ENCODE measurements at places on chromosomes 16 and 17. TPM values are rescaled to one million over a fixed set of nuclear protein-coding genes. Genes with fewer than 3 reads are reported as not detected.

CLEC10A gene
- total RNA-seq = not detected

MTSS2 gene
- 22.6 TPM for total RNA-seq

PABPN1L gene
- total RNA-seq = not detected

SEPTIN12 gene
- not detected for total RNA-seq

DNA sequence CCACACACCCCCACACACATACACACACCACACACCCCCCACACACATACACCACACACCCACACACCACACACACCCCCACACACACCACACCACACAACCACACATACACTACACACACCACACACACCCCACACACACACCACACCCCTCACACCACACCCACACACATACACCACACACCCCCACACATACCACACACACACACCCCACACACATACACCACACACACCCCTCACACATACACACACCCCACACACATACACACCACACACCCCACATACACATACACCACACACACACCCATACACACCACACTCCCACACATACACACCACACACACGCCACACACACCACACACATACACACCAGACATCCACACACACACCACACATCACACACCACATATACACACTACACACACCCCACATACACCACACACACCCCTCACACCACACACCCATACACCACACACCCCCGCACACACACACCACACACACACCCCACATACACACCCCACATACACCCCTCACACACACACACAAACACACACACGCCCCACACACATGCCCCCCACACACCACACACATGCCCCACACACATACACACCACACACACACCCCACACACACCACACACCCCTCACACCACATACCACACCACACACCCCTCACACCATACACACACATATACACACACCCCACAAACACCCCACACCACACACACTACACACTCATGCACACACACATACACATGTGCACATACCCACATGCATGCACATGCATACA lies 25.9 kb upstream of the GSG1L start:
- H3K4me1 ChIP-seq = no peaks in the 10 kb centered on the region
- H3K36me3 ChIP-seq = no peaks in the 10 kb centered on the region
- no peaks in the 10 kb centered on the region for H3K27me3 ChIP-seq
- no peak for DNase-seq
- H3K27ac ChIP-seq = no peak overlapping the region

DNA sequence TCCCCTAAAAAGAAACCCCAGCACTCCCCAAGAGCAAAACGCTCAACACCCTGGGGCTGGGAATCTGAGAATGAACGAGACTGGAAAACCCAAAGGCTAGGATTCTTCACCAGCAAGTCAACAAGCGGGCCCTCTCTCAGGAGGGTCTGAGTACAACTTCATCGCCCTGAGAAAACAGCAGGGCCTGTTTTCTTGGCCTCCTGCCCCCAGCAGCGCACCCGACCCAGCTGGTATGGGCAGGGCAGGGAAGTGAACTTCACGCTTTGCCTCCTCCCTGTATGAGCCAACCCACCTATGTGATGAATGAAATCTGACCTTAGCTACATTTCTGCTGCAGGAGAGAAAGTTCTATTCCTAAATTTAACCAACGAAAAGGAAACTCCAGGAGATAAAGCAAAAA lies 11.1 kb downstream of the NUDT16L1 start:
- no peaks in the 10 kb centered on the region for H3K27me3 ChIP-seq
- no peak for DNase-seq
- peaks cover 51% of the 10 kb centered on the region for H3K36me3 ChIP-seq
- H3K27ac ChIP-seq = no peak overlapping the region
- no peaks in the 10 kb centered on the region for H3K4me1 ChIP-seq
- no peak overlapping the region for H3K4me3 ChIP-seq

- H3K36me3 ChIP-seq = no peaks in the 10 kb centered on the region
- no peaks in the 10 kb centered on the region for H3K4me1 ChIP-seq
- H3K27ac ChIP-seq = no peak overlapping the region
- H3K4me3 ChIP-seq = no peak overlapping the region
- H3K27me3 ChIP-seq = no peaks in the 10 kb centered on the region
Observed at GRCh38 chr17:58734811-58735210, 20.8 kb upstream of the PPM1E start.

GRCh38 chr16:10664720-10665126 lies 30.0 kb downstream of the TEKT5 start:
- no peak for DNase-seq
- no peaks in the 10 kb centered on the region for H3K36me3 ChIP-seq
- H3K27me3 ChIP-seq = no peaks in the 10 kb centered on the region
- no peaks in the 10 kb centered on the region for H3K4me1 ChIP-seq
- no peak overlapping the region for H3K27ac ChIP-seq

GRCh38 chr16:86089334-86089900 lies 190.5 kb downstream of the IRF8 start:
- no peak overlapping the region for H3K27ac ChIP-seq
- no peak for DNase-seq
- no peaks in the 10 kb centered on the region for H3K36me3 ChIP-seq
- peaks cover 17% of the 10 kb centered on the region for H3K4me1 ChIP-seq
- H3K4me3 ChIP-seq = no peak overlapping the region

GRCh38 chr16:74070237-74070636 lies 226.4 kb upstream of the PSMD7 start:
- H3K4me1 ChIP-seq = no peaks in the 10 kb centered on the region
- H3K4me3 ChIP-seq = no peak overlapping the region
- no peaks in the 10 kb centered on the region for H3K36me3 ChIP-seq
- H3K27me3 ChIP-seq = 0 out of 2 replicates have a peak, but pooled peaks cover 4% of the 10 kb centered on the region
- DNase-seq = no peak
- H3K27ac ChIP-seq = no peak overlapping the region

DNA sequence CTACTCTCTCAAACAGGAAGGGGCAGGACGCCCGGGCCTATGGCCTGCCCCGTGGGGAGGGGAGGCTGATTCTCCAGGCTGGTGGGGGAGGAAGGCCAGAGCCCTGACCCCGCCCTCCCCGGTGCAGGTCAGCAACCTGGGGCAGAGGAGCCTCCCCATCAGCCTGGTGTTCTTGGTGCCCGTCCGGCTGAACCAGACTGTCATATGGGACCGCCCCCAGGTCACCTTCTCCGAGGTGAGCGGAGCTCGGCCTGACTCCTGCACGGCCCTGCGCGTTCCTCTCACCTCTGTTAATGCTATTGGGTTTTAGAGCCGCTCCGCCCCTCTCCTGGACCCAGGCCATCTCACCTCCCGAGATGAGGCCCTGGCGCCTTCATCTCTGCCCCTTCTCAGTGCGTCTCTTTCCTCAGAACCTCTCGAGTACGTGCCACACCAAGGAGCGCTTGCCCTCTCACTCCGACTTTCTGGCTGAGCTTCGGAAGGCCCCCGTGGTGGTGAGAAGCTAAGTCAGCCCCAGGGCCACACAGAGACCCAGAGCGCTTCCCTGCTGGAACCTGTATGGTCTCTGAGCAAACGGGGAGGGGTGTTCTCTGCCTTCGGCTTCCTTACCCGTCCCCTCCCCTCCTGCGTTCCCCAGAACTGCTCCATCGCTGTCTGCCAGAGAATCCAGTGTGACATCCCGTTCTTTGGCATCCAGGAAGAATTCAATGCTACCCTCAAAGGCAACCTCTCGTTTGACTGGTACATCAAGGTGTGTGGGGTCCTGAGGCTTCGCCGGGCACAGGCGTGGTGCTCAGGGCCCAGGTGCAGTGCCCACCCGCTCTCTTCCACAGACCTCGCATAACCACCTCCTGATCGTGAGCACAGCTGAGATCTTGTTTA lies 25.1 kb upstream of the ITGAX start:
- DNase-seq = no peak
- no peaks in the 10 kb centered on the region for H3K36me3 ChIP-seq
- no peak overlapping the region for H3K4me3 ChIP-seq
- no peak overlapping the region for H3K27ac ChIP-seq
- no peaks in the 10 kb centered on the region for H3K4me1 ChIP-seq
- H3K27me3 ChIP-seq = peaks cover 33% of the 10 kb centered on the region

DNA sequence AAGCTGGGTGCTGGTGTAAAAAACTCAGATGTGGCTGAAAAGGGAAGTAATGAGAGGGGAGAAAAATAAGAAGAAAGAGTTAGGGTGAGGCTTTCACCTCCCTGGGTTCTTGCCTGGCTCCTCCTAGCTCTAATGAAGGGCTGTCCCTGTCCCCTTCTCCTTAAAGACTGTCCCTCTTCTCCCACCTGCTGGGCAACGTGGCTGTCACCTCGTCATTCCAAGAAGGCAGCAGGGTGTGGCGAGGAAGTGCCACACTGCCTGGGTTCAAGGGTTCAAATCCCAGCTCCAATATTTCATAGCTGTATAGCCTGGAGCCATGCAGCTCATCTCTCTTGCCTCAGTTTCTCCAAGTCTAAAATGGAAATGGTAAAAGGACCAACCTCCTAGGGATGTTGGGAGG lies 122.5 kb upstream of the CACNG5 start:
- no peak overlapping the region for H3K27ac ChIP-seq
- peaks cover 5% of the 10 kb centered on the region for H3K36me3 ChIP-seq
- H3K4me1 ChIP-seq = peaks cover 20% of the 10 kb centered on the region
- DNase-seq = no peak
- no peaks in the 10 kb centered on the region for H3K27me3 ChIP-seq

DNA sequence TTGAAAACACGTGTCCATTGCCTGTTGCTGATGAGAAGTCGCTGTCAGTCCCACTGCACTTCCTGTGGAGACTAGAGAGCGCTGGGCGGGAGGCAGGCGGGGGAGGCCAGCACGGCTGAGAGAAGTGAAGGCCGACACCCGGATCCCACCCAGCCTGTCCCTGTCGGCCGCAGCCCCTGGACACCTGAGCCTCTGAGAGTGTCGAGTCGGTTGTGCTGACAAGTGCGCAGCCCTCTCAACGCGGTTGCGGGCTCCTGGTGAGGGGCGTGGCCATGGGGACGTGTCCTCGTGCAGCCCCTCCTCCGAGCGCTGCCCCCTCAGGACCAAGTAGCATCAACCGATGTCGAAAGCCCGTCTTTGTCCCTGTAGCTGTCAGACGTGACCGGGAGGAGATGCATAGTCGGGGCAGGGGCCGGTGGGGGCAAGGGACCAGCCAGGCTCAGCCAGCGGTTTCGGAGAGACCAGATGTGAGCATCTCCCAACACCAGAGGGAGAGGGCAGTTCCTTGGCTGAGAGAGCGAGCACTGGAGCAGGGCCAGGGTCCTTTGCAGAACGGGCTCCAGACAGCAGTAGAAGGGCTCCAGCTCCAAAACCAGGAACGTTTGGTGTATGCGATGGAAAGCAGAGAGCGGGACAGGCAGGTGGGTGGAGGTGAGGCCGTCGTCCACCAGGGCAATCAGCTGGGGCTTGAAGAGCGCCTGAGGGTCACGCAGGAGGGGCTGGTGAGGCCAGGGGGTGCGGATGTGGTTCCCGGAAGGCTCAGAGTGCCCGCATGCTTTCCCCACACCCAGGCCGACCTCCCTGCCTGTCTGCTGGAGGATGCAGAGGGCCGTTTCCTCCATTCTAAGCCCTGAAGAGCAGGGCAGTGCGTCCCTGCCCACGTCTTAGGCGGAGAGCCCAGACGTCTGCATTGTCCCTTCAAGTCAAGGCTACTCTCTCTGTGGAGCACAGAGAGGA lies 43.3 kb upstream of the CHMP6 start:
- no peak overlapping the region for H3K27ac ChIP-seq
- H3K36me3 ChIP-seq = peaks cover 63% of the 10 kb centered on the region

GRCh38 chr16:50360033-50360778 lies 8.6 kb downstream of the BRD7 start:
- H3K4me3 ChIP-seq = no peak overlapping the region
- H3K27me3 ChIP-seq = no peaks in the 10 kb centered on the region
